ENCODE measurements at places on chromosomes 1 and 21. TPM values are rescaled to one million over a fixed set of nuclear protein-coding genes. Genes with fewer than 3 reads are reported as not detected.
A peak's percentile ranks its signal among the peaks of the same experiment; 100 is the strongest.

PADI2 gene
- polyA plus RNA-seq: not detected

ZBTB17 gene
- 58.2 TPM for polyA plus RNA-seq

CFAP107 gene
- not detected for polyA plus RNA-seq

MLLT11 gene
- polyA plus RNA-seq: 16.6 TPM

CD1E gene
- not detected for polyA plus RNA-seq

DMRTA2 gene
- polyA plus RNA-seq: not detected

MEX3A gene
- polyA plus RNA-seq: 9.0 TPM

LCK gene
- not detected for polyA plus RNA-seq

SDHB gene
- 125 TPM for polyA plus RNA-seq

FAM151A gene
- polyA plus RNA-seq: not detected

NTNG1 gene
- polyA plus RNA-seq: 1.2 TPM

DNA sequence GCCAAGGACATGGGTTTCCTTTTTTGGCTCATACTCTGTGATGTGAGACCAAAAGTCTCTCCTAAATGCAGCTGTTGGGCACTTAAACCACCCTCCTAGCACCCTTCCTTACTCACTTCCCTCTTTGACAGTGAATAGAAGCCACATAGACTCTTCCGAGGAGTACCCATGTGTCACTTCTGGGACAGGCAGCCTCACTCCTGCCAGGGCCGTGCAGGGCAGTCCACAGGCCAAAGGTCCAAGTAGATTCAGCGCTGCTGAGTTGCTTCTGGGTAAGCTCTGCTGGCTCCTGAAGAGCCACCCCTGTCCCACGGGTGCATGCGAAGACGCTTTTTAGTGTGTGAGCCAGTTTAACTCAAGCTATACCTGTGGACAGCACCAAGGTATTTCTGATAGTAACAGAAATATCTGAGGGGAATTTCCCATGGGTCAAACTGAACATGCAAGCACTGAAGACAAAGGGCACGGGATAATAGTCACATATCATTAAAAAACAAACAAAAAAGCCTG is 36.8 kb upstream of the BMP8B start:
- DNase-seq: no peak

DNA sequence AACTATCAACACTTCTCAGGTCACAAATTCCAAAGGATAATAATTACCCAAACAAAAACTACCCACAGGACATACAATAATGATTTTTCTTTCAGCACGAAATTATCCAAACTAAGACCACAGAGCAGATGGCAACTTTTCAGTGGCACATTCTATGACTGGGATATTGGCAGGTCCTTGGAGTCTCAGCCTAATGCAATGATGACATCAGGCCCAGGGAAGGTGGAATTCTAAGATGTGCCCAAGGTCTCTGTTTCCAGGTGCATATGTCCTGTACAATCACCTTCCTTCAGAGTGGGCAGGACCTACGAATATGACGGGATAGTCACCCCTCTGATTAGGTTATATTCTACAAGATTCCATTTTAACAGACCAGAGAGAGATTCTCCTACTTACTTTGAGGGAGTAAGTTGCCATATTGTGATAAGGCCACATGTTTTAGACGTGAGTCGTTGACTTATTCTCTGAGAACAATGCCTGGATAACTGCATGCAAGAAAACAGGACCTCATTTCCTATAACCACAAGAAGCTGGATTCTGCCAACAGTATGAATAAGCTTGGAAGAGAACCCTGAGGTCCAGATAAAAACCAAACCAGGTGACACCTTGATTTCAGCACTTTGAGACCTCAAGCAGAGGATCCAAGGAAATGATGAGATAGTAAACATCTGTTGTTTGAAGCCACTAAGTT is 69.9 kb downstream of the ZC3H11B start:
- peak; percentile 61 for DNase-seq

DNA sequence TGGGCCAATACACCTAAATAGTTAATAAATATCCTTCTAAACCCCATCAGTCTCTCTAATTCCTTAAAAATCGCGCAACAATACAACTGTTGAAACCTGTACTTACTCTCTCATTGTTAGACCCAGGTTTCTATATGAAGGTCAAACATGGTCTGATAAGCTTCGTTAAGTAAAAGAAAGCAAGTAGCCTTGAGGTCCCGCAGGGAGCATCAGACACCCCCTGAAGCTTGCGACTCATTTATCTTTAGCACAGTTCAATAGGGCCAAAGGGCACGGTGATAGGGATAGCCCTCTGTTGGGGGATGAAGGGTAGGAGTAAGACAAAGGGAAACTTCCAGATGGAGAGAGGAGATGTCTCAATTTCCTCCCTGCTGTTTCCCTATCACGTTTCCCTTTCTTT is 27.3 kb upstream of the THEM4 start:
- DNase-seq: no peak

GRCh38 chr21:45104560-45104959 is 30.2 kb downstream of the ADARB1 start:
- DNase-seq: no peak

DNA sequence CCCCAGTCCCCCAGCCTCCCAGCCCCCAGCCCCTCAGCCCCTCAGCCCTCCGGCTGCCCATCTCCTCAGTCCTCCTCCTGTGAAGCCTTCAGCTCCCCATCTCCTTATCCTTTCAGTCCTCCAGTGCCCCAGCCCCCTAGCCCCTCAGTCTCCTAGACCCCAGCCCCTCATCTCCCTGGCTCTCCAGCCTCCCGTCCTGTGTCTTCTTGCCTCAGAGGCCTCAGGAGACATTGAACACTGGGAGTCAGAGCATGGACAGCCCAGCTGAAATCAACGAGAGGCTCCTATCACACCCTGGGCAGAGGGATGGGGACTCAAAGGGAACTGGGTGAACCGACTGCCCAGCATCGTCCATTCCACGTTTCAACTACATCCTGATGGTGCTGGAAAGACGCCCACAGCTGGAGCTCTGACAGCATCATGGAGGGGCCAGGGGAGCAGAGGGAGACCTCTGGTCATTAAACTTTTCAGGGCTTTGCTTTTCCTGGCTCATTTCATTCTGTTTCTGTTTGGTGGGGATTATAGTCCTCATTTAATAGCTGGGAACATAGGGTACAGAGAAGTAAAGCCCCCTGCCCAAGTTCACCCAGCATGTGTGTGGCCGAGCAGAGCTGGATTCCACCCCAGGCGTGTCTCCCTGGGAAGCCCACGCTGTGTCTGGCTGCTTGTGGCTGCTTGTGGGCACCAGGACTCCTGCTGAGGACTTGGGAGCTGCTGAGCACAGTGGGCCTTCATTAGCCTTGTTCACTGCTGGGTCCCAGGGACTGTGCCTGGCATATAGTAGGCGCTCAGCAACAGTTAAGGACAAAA is 396.7 kb downstream of the PTPRU start:
- DNase-seq: peak; percentile 33

GRCh38 chr21:28437061-28437460 is 555.6 kb downstream of the LTN1 start:
- DNase-seq: no peak

DNA sequence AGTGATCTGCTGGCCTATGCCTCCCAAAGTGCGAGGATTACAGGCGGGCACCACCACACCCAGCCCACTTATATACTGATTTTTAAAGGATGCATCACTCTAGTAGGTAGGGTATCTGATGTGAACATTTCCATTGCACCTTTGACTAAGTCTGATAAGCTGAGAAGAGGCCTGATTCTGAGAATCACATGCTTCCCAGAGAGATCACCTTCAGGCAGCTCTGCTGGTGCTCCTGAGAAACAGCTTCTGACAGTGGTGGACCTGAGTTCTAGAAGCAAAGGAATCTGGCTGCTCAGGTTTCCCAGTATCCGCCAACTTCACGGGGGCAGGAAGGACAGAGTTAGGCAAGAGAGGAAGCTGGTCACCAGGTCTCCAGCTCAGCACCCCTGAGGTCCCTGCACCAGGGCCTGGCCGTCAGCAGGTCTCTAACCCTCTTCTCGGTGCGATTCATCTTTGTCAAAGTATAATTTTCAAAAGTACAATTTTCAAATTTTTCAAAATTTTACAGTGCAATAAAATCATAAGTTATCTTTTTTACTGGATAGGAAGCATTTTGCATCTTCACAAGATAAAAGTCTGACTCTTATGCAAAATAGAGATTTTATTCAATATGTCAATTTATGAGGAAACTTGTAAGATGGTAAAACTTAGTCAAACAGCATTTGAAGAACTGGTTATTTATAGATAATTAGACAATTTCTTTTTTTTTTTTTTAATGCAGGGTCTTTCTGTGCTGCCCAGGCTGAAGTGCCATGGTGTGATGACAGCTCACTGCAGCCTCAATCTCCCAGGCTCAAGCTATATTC is 25.8 kb upstream of the MPZL1 start:
- no peak for DNase-seq

GRCh38 chr1:206556750-206557635 is 49.7 kb downstream of the RASSF5 start:
- peak; percentile 38 for DNase-seq

DNA sequence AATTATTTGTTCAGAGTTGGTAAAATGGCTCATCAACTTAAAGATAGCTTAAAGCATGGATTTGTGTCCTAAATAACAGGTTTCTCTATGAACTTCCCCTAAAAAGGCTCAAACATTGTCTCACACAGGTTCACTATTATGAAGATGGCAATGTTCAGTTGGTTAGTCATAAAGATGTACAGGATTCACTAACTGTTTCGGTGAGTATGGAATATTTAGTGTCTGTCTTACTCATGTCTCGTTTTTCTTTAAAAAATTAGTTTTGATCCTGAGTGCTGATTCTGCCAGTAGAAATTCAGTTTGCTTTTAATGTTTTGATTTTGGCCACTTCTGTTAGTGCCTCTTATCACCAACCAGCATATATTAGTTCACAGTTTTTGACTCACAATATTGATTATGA is 7.5 kb upstream of the MOV10 start:
- no peak for DNase-seq

DNA sequence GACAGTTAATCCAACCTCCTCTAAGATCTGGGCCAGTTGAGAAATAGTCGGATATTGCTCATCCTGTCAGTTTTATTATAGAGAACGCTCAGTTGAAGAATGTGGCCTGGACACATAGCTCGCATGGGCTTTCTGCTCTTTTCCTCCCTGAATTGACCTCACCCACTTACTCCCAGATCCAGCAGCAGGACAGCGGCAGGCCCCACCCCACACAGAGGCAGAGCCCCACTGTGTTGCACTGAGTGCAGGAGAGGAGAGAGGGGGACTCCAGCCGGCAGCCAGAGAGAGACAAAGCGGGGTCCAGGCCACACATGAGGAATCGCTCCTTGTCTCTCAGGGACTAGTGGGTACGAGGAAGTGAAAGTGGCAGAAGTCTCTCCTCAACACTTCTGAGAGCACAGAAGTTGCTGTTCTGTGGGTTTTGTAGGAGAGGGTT is 78.6 kb downstream of the LAMC1 start:
- no peak for DNase-seq

- no peak for DNase-seq
These were observed 7.7 kb upstream of the RSPH1 start for GRCh38 chr21:42503711-42504110.

- peak; percentile 76 for DNase-seq
These were observed 42.8 kb downstream of the CNN3 start for GRCh38 chr1:94884106-94884505.

DNA sequence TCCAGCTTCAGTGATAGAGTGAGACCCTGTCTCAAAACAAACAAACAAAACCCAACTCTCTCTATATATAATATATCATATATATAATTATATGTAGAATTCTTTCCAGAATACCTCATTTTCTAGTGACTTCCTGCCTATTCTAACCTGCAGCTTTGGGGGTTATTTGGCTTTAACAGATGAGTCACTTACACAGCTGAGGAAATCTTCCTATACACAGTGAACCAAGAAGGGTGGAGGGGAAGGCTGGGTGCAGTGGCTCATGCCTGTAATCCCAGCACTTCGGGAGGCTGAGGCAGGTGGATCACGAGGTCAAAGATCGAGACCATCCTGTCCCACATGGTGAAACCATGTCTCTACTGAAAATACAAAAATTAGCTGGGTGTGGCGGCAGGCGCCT is 9.2 kb downstream of the RAB29 start:
- peak; percentile 72 for DNase-seq

DNA sequence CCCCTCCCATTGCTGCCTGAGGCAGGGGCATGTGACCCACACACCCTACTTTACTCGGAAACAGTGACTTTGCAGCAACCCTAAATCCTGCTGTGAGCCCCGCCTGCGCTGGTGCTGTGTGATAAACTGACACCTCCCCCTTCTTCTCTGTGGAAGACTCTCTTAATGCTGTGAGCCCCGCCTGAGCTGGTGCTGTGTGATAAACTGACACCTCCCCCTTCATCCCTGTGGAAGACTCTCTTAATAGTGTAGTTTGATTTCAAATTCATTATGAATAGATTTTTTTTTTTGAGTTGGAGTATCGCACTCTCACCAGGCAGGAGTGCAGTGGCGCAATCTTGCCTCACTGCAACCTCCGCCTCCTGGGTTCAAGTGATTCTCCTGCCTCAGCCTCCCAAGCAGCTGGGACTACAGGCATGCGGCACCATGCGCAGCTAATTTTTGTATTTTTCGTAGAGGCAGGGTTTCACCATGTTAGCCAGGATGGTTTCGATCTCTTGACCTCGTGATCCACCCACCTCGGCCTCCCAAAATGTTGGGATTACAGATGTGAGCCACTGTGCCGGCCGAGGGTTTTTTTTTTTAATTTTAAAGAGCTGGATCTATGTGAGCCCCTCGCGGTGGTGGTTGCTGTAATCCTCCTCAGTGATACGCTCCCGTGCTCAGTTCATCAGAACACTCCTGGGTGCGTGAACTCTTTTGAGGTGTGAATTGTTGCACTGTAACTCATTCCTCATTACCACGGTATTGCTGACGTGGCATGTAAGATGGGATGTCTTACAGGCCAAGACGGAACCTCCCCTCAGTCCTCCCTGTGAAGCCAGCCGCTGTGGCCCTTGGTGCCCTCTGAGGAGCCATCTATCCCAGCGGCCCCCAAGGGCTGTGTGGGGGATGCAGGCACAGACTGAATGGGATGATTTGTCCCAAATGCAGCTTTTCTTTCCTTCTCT is 60.3 kb downstream of the GALNT2 start:
- DNase-seq: no peak

- no peak for DNase-seq
These were observed 50.4 kb downstream of the EIF4G3 start for GRCh38 chr1:21126324-21126723.

DNA sequence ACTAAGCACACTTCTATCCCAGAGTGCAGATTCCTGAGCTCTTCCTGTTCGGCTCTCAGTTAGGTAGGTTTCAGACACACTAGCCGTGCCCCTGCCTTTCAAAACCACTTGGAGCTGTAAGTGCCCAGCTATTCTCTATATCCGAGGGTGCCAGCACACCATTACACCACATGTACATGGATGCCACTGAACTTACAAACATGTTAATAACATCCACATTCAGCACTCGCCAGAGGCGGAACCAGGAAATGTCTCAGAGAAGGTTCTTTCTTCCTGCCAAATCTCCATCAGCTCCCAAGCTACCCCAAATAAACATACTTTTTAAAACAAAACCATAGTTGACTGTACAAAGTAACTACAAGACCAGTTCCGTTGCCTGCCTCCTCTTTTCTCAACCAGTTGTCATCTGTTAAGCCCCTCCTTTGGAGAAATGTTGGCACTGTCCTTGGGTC is 78.4 kb upstream of the CTTNBP2NL start:
- no peak for DNase-seq

Measured in IMR-90 (cell line).